ENCODE measurements at places on chromosomes 4 and X. TPM values are rescaled to one million over a fixed set of nuclear protein-coding genes. Genes with fewer than 3 reads are reported as not detected.

GRCh38 chrX:145792281-145792680 lies 25.3 kb upstream of the SLITRK2 start:
- DNase-seq = no peak

DNA sequence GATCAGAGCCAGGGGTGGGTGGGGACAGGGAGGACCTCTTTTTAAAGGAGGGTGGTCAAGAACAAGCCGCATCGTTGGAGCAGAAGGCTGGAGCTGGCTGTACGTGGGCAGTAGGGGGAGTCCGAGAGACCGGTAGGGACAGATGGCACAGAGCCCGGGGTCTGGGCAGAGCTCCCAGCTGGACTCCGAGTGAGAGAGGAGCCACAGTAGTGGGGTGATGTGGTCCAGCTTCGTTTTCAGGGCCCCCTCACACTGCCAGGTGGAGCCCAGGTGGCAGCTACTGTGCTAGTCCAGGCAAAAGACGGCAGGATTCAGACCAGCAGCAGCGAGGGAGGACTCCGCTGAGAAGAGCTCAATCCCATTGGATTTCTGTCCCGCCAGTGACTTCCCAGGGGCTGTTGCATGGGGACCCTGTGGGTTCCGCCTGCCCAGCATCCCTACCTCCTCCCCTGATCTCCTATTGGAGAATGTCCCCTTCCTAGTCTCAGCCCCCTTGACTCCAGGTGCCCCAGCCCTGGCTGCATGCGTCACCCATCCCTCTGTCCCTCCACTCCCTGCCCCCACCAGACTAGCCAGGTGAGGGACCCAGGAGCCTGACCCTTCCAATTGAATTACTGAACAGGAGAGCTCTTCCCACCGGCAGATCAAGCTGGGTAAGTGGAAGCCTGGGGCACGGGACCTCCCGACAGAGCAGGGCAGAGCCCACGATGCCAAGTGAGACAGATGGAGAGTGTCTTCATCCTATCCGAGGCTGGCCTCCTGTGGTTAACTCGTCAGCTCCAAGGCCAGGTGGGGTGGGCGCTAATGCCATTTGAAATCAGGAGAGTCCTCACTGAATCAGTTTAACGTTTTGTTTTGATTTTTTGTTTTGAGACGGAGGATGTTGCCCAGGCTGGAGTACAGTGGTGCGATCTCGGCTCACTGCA lies 2.9 kb downstream of the ARHGAP4 start:
- DNase-seq = peak; percentile 88

- no peak for DNase-seq
Measured at GRCh38 chr4:83153417-83153816, 38.9 kb upstream of the PLAC8 start.

ARHGAP24 gene
- total RNA-seq = 13.3 TPM

FNIP2 gene
- 50.7 TPM for total RNA-seq

KCND1 gene
- total RNA-seq = 0.47 TPM

RASSF6 gene
- total RNA-seq = not detected

CLDN22 gene
- not detected for total RNA-seq

VCX3A gene
- not detected for total RNA-seq

GLRB gene
- 11.2 TPM for total RNA-seq

Measured in left ventricle myocardium superior (tissue), 1 donor.